ENCODE measurements at places on chromosomes 2 and 18. TPM values are rescaled to one million over a fixed set of nuclear protein-coding genes. Genes with fewer than 3 reads are reported as not detected.
A peak's percentile ranks its signal among the peaks of the same experiment; 100 is the strongest.

DNA sequence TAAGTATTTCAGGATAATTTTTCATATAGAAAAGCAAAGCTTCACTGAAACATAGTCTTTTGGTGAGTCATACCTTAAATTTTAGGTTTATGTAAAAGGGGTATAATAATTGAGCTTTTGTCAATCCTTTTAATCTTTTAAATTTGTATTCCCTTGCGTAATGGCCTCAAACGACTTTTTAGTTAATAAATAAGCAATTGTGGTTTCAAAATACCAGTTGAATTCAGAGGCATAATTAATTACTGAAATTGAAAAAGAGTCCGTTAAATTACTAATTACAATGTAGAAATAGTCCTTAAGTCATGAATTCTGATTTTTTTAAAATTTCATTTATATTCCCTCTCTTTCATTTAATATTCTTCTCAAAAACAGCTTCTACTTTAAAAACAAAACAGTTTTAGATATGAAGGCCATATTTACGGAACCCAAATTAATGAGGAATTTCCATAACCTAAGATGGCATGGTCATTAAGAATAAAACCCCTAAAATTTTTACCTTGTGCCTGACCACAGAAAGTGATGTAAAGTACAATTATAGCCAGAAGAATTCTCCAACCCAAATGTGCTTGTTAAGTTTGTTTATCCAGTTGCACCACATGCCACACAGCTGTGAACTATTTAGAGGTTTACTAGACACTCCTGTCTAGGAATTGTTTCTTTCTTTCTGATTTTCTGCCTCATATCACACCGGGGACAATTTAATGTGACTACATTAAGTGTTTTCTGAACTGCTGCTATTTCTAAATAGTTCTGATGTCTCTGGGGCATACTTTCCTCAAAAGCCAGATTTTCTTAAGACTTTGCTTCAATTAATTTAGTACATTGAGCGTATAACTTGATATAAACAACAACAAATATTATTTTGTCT lies 60.7 kb upstream of the ITGA4 start:
- no peak for DNase-seq

GRCh38 chr2:72781480-72781879 lies 44.4 kb downstream of the EXOC6B start:
- no peak for DNase-seq

DNA sequence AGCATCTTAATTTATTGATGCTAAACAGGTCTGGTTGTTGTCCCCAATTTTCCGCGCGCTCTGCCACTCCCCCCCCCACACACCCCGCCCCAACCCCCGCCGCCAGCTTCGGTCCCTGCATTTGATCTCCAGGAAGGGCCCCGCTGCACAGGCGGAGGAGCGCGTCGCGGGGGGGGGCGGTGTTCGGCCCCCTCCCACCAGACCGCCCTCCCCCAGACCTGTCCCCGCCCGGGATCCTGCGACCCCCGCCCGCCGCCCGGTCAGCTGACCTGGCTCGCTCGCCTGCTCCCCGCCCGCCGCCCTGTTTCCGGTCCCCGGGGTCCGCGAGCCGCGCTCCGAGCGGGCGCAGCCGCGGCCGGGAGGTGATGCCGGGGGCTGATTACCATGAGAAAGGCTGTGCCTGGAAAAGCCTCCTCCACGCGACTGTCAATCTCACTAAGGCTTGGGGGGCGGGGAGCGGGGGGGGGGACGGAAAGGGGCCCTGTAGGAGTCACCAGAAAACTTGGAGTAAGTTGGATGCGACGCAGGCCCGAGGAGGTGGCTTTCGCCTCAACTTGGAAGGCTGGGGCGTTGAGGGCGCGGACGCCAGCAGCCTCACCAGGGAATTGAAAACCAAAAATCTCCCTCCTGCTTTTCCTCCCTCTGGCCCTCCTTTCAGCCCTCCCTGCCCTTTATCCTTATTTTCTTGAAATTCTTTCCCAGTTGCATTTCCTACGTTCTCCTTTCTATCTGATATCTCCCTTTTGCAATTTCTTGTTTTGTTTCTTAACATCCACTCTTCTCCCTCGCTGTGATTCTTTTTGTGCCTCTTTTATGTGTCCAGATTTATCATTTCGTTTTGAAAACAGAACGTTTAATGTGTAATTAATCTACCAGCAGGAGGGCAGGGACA lies 4.4 kb upstream of the ZEB2 start:
- peak; percentile 93 for DNase-seq

HYCC2 gene
- total RNA-seq: 141 TPM

DSEL gene
- total RNA-seq: 3.9 TPM

GRCh38 chr2:240525802-240526201 lies 32.0 kb downstream of the ANKMY1 start:
- peak; percentile 5 for DNase-seq

- no peak for DNase-seq
These were observed 265.6 kb downstream of the ANAPC1 start for GRCh38 chr2:111618226-111618977.

DSC1 gene
- total RNA-seq: not detected

- DNase-seq: no peak
These were observed 439.6 kb downstream of the ERBB4 start for GRCh38 chr2:212098966-212099365.

- peak; percentile 86 for DNase-seq
These were observed 17.6 kb upstream of the ADI1 start for GRCh38 chr2:3536682-3537632.

CAPN13 gene
- 40.8 TPM for total RNA-seq

GRCh38 chr2:149465873-149466272 lies 121.7 kb downstream of the MMADHC start:
- DNase-seq: no peak

DNA sequence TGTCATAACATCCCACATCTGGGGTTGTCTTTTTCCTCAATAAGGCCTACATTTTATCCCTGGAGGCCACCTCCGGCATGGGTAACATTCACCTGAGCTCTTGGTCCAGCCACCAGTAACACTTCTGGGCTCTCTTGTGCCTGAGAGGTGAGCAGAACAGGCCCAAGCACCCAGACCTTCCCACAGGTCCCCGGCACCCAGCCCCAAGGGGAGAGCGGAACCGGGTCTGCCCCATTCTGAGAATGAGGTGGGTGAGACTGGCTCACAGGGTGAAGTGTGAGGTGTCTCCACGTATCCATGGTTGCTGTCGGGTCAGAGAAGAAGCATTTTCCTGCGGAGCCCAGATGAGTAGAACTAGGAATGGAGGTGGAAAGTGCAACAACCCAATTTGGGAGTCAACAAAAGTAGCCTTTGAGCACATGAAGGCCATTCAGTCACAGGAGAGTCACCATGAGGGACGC lies 496.7 kb upstream of the MYT1L start:
- peak; percentile 12 for DNase-seq

CAVIN2 gene
- total RNA-seq: not detected

GCG gene
- not detected for total RNA-seq

DNA sequence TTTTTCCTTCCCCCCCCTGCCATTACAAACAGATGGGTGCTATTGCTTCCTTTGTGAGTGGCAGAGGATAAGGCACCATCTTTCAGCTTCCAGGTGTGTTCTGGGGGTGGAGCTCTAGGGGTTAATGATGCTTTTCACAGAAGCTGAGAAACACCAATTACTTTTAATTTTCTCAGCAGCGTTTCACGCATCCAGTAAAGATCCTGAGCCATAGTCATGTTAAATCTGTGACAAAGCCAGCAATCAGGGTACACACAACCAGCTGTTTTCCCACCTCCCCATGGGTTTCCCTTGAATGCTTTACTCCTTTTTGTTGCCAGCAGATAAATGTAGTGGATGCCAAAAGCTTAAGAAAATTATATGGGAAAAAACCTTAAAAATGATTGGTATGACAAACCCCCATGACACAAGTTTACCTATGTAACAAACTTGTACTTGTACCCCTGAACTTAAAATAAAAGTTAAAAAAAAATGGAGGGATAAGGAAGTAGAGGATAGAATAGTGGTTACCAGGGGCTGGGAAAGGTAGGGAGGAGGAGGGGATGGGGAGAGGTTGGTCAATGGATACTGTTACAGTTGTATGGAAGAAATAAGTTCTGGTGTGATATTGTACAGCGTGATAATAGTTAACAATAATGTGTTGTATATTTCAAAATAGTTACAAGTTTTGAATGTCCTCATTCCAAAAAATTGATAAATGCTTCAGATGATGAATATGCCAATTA lies 70.0 kb downstream of the ACOXL start:
- peak; percentile 60 for DNase-seq

DNA sequence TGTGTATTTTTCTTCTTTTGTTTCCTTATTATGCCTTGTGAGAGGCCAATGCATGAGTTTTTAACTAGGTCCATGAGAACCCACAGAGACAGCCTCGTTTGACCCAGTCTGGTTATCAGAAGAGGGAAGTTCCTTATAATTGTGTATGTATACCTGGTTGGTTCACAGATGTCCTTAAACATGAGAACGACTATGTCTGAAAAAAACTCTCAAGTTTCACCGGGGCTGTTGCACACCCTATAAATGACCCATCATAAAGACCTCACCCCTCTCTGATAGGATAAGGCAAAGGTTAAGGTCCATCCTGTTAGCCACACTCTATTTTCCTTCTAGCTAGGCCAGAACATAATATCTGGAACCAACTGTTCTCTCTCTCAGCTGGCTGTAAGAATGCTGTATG lies 42.7 kb upstream of the MSH2 start:
- no peak for DNase-seq

GRCh38 chr18:60319129-60319528 lies 53.4 kb downstream of the MC4R start:
- DNase-seq: no peak

DNA sequence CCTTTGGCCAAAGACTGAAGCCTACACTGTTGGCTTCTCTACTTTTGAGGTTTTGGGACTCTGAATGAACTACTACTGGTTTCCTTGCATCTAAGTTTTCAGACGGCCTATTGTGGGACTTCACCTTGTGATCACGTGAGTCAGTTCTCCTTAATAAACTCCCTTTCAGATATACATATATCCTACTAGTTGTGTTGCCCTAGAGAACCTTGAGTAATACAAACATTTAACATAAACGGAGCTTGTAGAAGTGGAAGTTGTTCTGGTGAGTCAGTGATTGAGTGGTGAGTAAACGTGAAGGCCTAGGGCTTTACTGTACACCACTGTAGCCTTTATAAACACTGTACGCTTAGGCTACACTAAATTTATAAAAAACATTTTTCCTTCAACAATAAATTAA lies 107.2 kb upstream of the CDH2 start:
- DNase-seq: no peak

DNA sequence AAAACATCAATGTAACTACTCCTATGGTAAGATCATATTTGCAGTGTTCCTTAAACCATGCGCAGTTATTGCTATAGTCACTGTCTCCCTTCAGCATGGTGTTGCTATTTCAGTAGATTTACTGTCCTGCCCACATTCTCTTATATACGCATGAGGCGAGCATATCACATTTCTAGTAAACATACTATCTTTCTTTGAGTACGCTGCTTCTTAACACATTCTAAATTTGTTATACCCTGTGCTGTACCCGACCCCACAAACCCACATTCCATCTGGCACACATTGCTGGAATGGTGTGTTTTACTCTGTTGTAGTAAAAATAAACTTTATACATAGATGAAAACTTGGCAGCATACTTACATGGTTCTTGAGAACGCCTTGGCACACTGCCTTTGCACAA lies 163.3 kb downstream of the QPCT start:
- no peak for DNase-seq

DNA sequence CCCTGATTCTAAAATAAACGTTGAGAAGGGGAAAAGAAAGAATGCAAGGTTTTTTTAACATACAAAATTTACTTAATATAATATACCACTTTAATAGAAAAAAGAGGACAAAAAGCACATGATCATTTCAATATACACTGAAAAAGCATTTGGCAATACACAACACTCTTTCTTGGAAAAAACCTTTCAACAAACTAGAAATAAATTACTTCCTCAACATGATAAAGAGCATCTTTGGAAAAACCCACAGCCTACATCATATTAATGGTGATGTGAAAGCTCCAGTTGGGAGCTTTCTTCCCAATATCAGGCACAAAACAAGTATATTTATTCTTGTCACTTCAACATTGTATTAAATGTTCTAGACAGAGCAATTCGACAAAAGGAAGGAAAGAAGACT lies 3.0 kb upstream of the POLR1B start:
- no peak for DNase-seq

UNC80 gene
- total RNA-seq: 0.80 TPM

All from endodermal cell (in vitro differentiated cells).